ENCODE measurements at places on chromosomes 3 and 15. TPM values are rescaled to one million over a fixed set of nuclear protein-coding genes. Genes with fewer than 3 reads are reported as not detected.

DNA sequence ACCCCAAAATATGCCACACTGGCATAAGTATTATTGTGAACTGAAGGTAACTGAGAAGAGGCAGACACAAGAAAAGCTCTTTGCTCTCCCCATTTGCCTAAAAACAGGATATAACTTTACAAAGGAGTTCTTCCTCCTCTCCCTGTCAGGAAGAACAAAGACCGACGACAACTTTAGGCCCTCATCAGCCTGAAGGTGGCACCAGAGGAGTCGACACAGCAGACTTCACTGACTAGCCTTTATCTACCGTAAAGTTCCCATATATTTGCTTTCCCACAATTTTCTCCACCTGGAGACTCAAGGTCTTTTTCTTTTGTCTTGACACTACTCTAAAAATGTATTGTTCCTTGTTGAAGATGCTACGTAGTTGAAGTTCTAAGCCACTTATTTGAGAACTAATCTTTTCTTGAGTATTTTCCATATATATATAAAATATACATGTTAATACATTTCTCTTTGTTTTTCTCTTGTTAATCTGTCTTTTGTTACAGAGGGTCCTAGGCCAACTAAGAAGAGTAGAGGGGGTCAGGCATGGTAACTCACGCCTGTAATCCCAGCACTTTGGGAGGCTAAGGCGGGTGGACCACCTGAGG, 16.2 kb upstream of the XIRP1 start:
- no peaks in the 10 kb centered on the region for H3K4me1 ChIP-seq
- no peak overlapping the region for H3K27ac ChIP-seq
- no peaks in the 10 kb centered on the region for H3K36me3 ChIP-seq
- H3K4me3 ChIP-seq, result no peak overlapping the region
- H3K27me3 ChIP-seq, result no peaks in the 10 kb centered on the region

DNA sequence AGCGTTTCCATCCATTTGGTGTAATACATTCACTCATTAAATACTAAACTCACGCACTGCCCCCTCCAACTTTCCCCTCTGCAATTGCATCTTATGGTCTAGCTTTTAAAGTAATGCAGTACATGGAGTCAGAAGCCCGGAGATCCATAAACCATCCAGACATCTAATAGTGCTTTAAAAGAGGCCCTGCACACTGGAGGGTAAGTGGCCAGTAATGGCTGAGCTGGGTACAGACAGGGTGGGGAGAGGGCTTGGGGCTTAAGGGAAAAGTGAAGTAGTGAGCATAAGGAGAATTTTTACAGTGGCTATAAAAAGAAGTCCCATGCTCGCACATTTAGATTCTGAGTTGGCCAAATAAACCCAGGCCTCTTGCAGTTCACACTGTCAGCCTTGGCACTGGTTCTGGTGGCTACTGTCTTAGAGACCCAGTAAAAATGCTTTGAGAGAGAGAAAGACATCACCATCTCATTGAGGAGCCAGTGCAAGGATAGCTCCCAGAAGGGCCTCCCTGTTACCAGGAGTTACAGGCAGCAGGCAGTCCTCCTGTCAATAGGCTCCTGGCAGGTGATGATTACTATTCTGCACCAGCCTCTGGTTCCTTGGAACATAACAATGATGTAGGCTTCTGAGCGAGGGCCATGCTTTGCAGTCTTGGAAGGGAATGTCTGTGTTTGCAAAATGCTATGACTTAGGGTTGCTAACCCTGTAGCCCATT, 112.6 kb upstream of the NEO1 start:
- no peak overlapping the region for H3K27ac ChIP-seq
- peak; percentile 22 for DNase-seq
- no peaks in the 10 kb centered on the region for H3K4me1 ChIP-seq

GRCh38 chr3:37545479-37545878, 316.2 kb upstream of the CTDSPL start:
- H3K4me1 ChIP-seq, result peaks cover 20% of the 10 kb centered on the region
- DNase-seq, result no peak
- no peaks in the 10 kb centered on the region for H3K36me3 ChIP-seq
- H3K27me3 ChIP-seq, result no peaks in the 10 kb centered on the region

DNA sequence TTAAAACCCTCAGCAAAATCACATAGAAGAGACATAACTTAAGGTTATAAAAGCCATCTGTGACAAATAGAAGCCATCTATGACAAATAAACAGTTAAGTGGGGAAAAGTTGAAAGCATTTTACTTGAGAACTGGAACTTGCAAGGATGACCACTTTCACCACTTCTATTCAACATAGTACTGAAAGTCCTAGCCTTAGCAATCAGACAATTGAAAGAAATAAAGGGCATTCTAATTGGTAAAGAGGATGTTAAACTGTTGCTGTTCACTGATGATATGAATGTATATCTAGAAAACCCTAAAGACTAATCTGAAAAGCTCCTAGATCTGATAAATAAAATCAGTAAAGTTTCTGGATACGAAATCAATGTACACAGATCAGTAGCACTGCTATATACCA, 186.9 kb upstream of the SATB1 start:
- no peak for DNase-seq
- no peaks in the 10 kb centered on the region for H3K27me3 ChIP-seq
- H3K4me1 ChIP-seq, result no peaks in the 10 kb centered on the region

Gene KLHL40
- total RNA-seq, result not detected

GRCh38 chr3:151971814-151972579, 98.6 kb downstream of the SUCNR1 start:
- no peaks in the 10 kb centered on the region for H3K27me3 ChIP-seq
- no peak for DNase-seq
- H3K36me3 ChIP-seq, result no peaks in the 10 kb centered on the region
- H3K4me1 ChIP-seq, result peaks cover 8% of the 10 kb centered on the region

Gene SOX14
- total RNA-seq, result not detected

Gene LMOD3
- not detected for total RNA-seq

Gene SMAD6
- 28.5 TPM for total RNA-seq

DNA sequence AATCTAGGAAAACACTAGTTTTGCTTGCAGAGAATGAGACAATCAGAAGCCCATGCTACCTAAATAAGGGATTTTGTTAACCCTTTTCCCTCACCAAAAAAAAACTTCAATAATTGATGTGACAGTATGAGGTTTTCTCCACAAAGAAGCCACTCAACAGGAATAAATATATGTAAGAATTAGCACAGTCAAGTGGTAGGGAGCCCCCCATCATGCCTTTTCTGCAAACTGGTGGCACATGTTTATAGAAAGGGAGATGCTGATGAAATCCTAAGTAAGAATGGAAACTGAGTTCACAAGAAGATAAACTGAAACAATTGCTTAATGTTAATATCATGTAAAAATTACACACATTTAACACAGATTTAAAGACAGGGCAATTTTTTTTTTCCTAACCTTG, 51.0 kb downstream of the PHC3 start:
- H3K4me1 ChIP-seq, result peaks cover 8% of the 10 kb centered on the region
- H3K4me3 ChIP-seq, result no peak overlapping the region
- no peak overlapping the region for H3K27ac ChIP-seq
- H3K27me3 ChIP-seq, result no peaks in the 10 kb centered on the region
- H3K36me3 ChIP-seq, result peaks cover 49% of the 10 kb centered on the region

DNA sequence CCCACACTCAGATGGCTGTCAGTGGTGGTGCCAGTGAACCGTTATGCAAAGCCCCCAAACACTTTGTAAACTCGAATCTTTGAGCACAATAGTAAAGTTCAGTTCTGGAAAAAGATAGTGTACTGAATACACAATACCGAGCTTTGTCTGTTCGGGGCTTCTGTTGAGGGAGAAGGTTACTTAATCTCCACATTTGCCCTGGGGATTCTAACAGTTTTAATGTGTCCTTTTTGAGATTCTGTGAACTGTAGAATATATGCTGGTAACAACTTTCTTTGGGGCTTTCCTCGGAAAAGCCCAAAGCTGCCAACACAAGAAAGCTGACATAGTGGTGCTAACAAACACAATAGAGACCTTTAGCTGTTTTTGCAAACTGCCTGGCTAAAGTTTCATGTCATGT, 686.5 kb downstream of the ROBO1 start:
- H3K36me3 ChIP-seq, result no peaks in the 10 kb centered on the region
- no peak overlapping the region for H3K4me3 ChIP-seq
- no peaks in the 10 kb centered on the region for H3K27me3 ChIP-seq
- no peaks in the 10 kb centered on the region for H3K4me1 ChIP-seq

- no peaks in the 10 kb centered on the region for H3K36me3 ChIP-seq
- H3K27me3 ChIP-seq, result no peaks in the 10 kb centered on the region
- H3K4me3 ChIP-seq, result no peak overlapping the region
- H3K4me1 ChIP-seq, result peaks cover 6% of the 10 kb centered on the region
- no peak overlapping the region for H3K27ac ChIP-seq
Measured at GRCh38 chr3:197528190-197528589, 27.6 kb downstream of the BDH1 start.

GRCh38 chr3:151403246-151403645, 18.7 kb upstream of the P2RY12 start:
- no peaks in the 10 kb centered on the region for H3K27me3 ChIP-seq
- H3K36me3 ChIP-seq, result no peaks in the 10 kb centered on the region
- H3K27ac ChIP-seq, result no peak overlapping the region
- no peak overlapping the region for H3K4me3 ChIP-seq
- no peak for DNase-seq

GRCh38 chr3:42114130-42114725, 23.1 kb downstream of the TRAK1 start:
- no peak overlapping the region for H3K27ac ChIP-seq
- H3K4me1 ChIP-seq, result peaks cover 28% of the 10 kb centered on the region
- no peak overlapping the region for H3K4me3 ChIP-seq
- no peaks in the 10 kb centered on the region for H3K36me3 ChIP-seq
- H3K27me3 ChIP-seq, result no peaks in the 10 kb centered on the region
- DNase-seq, result no peak

- H3K36me3 ChIP-seq, result no peaks in the 10 kb centered on the region
- H3K4me1 ChIP-seq, result peaks cover 17% of the 10 kb centered on the region
- no peaks in the 10 kb centered on the region for H3K27me3 ChIP-seq
- H3K27ac ChIP-seq, result no peak overlapping the region
- DNase-seq, result no peak
- no peak overlapping the region for H3K4me3 ChIP-seq
Measured at GRCh38 chr3:30481241-30481640, 125.2 kb upstream of the TGFBR2 start.

- H3K27ac ChIP-seq, result no peak overlapping the region
- H3K36me3 ChIP-seq, result no peaks in the 10 kb centered on the region
- H3K4me1 ChIP-seq, result no peaks in the 10 kb centered on the region
- DNase-seq, result no peak
- no peak overlapping the region for H3K4me3 ChIP-seq
Measured at GRCh38 chr3:44080474-44081072, 161.1 kb upstream of the TOPAZ1 start.

DNA sequence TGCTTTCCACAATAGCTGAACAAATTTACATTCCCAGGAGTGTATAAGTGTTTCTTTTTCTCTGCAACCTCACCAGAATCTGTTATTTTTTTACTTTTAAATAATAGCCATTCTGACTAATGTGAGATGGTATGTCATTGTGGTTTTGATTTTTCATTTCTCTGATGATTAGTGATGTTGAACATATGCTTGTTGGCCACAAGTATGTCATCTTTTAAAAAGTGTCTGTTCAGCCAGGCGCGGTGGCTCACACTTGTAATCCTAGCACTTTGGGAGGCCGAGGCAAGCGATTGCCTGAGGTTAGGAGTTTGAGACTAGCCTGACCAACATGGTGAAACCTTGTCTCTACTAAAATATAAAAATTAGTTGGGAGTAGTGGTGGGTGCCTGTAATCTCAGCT, 619.3 kb downstream of the SI start:
- no peak for DNase-seq
- no peaks in the 10 kb centered on the region for H3K4me1 ChIP-seq
- H3K27ac ChIP-seq, result no peak overlapping the region
- H3K27me3 ChIP-seq, result no peaks in the 10 kb centered on the region

DNA sequence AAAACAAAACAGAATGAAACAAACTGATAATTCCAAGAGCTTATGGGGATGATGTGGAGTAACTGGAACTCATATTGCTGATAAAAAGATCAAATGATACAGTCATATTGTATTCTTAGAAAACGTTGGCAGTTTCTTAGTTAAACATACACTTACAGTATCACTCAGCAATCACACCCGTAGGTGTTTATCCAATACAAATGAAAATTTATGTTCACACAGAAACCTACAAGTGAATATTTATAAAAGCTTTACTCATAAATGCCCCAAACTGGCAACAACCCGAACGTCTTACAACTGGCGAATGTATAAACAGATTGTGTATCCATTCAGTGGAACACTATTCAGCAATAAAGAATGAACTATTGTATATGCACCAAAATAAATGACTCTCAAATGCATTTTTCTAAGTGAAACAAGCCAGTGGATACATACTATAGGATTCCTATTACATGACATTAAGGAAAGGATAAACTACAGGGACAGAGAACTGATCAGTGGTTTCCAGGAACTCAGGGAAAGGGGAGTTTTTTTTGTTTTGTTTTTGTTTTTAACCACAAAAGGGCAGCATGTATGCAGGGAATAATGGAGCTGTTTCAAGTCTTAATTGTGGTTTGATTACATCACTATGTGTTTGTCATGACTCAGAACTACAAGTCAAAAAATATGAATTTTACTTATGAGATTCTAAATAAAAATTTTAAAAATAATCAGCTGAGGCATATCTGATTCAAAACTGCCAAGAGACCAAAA, 71.8 kb upstream of the NDUFB4 start:
- H3K4me1 ChIP-seq, result no peaks in the 10 kb centered on the region
- no peaks in the 10 kb centered on the region for H3K36me3 ChIP-seq
- no peak for DNase-seq
- no peak overlapping the region for H3K27ac ChIP-seq
- H3K27me3 ChIP-seq, result no peaks in the 10 kb centered on the region
- H3K4me3 ChIP-seq, result no peak overlapping the region
